ENCODE measurements at places on chromosomes 3 and 15. TPM values are rescaled to one million over a fixed set of nuclear protein-coding genes. Genes with fewer than 3 reads are reported as not detected.
A peak's percentile ranks its signal among the peaks of the same experiment; 100 is the strongest.

Gene SAMD7
- not detected for total RNA-seq

- no peak for DNase-seq
These were observed 13.9 kb upstream of the OR5K2 start for GRCh38 chr3:98483626-98484025.

- DNase-seq: peak; percentile 44
These were observed at the start of gene WNT5A for GRCh38 chr3:55486857-55487380. Gene WNT5A (minus strand): TSS chr3:55487306. CDS start chr3:55486985, 321 bp downstream.

Gene FHIT
- 8.3 TPM for total RNA-seq

GRCh38 chr15:66078196-66078928, 175.2 kb downstream of the MEGF11 start:
- DNase-seq: no peak

Gene ONECUT1
- total RNA-seq: 0.53 TPM

Gene SEMA7A
- total RNA-seq: 38.1 TPM

- no peak for DNase-seq
These were observed 4.3 kb downstream of the BMF start for GRCh38 chr15:40104296-40104864.

- DNase-seq: no peak
These were observed 318.6 kb upstream of the LRRFIP2 start for GRCh38 chr3:37492977-37493471.

DNA sequence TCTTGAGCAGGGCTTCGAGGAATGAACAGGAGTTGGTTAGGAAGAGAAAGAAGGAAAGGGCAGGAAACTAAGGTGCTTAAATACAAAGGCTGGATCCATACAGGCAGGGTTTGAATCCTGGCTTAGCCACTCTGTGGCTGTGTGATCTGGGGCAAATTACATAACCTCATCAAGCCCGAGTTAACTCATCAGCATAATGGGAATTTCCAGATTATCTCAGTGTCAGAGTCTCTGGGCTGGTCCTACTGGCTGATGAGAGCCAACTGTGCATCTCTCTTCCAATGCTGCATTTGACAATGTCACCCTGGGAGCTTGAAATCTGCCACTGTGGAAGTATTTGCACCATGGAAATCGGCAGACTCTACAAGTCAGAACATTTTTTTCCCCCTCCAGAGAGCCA, 83.8 kb upstream of the SLC6A6 start:
- no peak for DNase-seq

- no peak for DNase-seq
These were observed 42.6 kb upstream of the DUSP7 start for GRCh38 chr3:52099001-52099401.

DNA sequence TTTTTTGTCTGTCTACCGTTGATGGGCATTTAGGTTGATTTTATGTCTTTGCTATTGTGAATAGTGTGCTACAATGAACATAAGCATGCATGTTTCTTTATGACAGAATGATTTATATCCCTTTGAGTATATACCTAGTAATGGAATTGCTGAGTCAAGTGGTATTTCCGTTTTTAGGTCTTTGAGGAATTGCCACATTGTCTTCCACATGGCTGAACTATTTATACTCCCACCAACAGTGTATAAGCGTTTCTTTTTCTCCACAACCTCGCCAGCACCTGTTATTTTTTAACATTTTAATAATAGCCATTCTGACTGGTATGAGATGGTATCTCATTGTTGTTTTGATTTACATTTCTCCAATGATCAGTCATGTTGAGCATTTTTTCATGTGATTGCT, 89.6 kb upstream of the GALNT15 start:
- DNase-seq: no peak

- DNase-seq: no peak
These were observed 752.3 kb downstream of the EPHA3 start for GRCh38 chr3:89859757-89860156.

DNA sequence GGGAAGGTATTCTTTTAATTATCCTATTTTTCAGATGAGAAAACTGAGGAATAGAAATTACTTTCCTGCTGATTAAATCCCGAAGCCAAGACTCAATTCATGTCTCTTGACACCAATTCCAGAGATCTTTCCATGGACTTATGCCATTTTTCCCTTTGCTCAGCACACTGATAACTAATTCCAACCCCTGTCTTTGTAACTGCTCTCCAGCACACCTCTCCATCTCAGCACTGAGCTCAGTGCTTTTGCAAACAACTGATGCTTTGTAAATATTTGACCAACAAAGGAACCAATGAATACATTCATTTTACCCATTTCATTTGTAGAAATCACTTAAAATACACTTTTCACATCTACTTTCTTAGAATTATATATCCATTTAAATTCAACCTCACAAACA, 249.1 kb downstream of the IL5RA start:
- no peak for DNase-seq

Gene KBTBD13
- total RNA-seq: not detected

Gene DLEC1
- 0.35 TPM for total RNA-seq

DNA sequence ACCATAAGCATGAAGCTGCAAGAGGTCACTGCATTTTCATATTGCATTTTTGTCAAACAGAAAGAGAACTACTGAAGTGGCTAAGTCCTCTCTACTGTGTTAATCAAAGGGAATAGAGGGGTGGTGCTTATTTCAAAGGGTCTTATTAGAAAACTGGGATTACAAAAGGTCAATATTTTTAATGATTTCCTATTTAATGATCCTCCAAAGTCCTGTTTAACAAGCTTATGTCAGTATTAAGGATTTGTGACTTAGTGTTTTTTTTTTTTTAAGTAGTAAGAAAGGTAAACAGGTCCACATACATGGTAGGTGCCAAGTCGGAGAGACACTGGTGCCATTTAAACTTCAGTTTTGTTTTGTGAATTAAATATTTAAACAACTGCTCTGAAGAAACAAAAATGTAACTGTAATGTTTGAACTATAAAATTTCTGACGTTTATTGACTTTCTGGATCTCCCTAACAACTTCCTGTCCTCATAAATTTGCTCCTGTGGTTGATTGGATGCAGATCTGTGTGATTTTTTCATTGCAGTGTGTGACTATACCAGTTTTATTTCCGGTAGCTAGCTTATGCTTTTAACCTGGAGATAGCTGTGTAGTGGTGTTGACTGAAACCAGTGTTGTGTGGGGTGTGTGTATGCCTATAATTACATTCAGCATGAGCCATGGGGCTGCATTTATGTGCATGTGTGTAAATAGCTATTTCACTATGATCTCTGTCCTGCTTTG, 8.6 kb upstream of the CACNA1D start:
- no peak for DNase-seq

- DNase-seq: no peak
These were observed 132.1 kb downstream of the RORA start for GRCh38 chr15:61097043-61097442.

Gene TRPM7
- 73.4 TPM for total RNA-seq

GRCh38 chr15:63395730-63396151, 14.1 kb upstream of the CA12 start:
- DNase-seq: no peak

Gene NANOGP8
- not detected for total RNA-seq

Gene RBPMS2
- 9.3 TPM for total RNA-seq

GRCh38 chr3:63588895-63589294, 63.6 kb upstream of the SNTN start:
- DNase-seq: no peak

Gene SMARCC1
- 128 TPM for total RNA-seq

DNA sequence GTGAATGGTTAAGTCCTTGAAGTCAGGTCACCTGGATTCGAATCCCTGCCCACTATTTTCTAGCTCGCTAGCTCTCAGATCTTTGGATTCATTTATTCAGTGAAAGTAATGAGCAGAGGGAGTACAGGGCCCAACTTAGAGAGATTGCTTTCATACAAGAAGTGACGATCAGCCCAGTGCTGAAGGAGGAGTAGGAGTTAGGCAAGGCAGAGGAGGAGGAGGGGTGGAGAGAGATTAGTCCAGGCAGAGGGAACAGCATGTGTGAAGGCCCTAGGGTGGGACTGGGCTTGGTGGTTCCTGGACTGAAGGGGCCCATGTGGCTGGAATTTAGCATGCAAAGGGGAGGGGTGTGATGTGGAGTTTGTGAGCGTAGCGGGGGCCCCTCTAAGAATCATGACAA, 3.8 kb upstream of the CHRNA5 start:
- no peak for DNase-seq

Gene ASB14
- not detected for total RNA-seq

Gene GNB5
- 23.2 TPM for total RNA-seq

Gene IMP3
- 58.4 TPM for total RNA-seq

DNA sequence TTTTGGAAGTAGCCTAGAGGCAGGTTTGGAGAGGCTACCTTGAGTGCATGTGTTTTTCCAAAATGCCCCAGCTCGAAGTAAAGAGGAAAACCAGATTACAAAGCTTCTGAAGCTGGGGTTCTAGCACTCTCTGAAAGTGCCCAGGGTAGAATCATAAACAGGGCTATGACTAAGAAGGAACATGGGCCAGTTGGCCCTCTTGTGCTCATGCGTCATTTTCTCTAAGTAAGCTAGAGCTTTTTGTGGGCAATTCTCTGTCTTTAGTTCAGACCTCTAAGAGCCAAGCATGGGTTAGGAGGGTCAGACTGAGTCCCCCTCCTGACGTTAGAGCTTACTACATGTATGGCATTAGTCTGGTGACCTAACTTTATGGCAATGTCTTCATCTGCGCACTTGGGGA, 129.5 kb upstream of the UMPS start:
- DNase-seq: no peak

Gene CEMIP
- 0.07 TPM for total RNA-seq

Gene BMF
- total RNA-seq: 81.5 TPM

- DNase-seq: peak; percentile 62
These were observed 13.7 kb upstream of the PARP6 start for GRCh38 chr15:72285927-72286516.

Gene LMOD3
- not detected for total RNA-seq

DNA sequence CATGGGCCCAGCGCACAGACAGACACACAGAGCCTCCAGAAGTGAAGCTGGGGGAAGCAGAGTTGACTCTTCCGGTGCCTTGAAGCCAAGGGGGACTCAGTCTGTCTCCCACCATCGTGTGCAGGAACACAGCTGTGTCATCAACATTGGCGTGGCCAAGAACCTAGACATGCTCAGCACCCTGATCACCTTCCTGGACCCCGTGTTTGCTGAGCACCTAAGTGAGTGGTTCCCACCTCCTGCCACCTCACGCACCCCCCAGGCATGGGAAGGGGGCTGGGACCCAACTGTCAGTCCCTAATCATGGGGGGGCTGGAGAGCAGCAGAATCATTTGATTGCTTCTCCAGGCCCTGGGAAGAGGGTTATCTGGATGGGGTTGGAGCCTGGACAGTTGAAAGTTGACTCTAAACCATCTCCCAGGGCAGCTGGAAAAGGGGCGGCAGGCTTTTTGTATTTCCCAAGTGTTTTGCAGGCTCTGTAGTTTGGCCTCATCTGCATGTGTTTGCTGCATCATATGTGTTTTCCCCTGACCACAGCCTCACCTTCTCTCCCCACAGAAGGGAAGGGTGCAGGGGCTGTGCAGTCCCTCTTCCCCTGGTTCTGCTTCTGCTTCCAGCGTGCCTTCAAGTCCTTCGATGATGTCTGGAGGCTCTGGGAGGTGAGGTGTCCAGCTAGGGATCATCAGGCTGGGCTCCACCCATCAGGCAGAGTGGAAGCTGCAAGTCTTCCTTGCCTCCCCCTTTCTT, 12.8 kb downstream of the TBC1D21 start:
- DNase-seq: peak; percentile 15

GRCh38 chr3:149292666-149293065, 40.8 kb downstream of the TM4SF18 start:
- no peak for DNase-seq

DNA sequence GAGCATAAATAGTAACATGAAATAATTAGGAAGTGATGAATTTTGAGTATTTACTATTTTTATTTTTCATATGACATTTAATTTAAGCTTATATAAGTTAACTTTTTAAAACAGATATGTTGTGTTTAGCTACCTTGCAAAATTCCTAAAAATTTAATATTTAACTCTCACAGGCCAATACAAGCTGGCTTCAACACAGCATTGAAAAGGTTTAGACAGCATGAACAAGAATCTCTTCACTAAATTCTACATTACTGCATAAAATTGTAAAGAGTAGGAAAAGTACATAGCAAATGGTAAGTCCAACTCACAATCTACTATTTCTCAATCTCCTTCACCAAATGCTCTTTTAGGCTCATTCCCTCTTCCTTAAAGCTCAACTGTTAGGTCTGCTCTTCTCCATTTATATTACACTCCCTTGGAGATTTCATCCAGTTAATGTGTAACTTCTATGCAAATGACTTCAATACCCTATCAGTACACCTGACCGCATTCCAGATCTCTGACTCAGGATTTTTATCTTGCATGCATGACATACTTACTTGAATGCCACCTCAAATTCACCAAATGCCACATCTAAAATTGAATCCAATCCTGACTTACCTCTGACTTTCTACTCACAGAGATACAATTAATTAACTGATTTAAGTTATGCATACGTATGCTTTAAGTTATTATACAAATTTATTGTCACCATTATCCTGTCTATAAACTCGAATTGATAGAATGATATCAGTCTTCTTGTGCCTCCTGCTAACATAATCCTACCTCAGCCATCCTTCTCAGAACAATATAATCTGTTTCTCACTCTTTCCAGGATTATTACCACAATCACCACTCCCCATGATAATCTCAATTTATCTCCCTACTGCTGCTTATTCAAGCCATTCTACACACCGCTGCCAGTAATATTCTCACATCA, 127.0 kb downstream of the STAG1 start:
- peak; percentile 73 for DNase-seq

DNA sequence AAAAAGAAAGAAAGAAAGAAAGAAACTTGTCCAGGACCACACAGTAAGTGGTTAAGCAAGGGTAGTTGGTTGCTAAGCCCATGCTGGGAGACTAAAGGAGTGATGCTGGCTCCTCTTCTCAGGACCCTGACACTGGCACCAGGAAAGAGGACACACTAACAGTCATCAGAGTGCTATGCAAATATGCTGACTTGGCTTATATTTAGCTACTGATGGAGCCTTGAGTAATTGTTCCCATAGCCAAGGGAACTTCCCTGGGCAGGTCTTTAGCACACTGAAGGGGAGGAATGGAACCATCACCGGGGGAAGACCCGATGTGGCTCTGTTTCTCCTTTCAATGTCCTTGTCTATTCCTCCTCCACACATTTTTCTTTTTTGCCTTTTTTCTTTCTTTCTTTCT, 6.2 kb downstream of the TMEM40 start:
- no peak for DNase-seq
